Dermis lymphatic vessel endothelial cell (primary cell): ENCODE measurements at places on chromosomes 2 and 18. TPM values are rescaled to one million over a fixed set of nuclear protein-coding genes. Genes with fewer than 3 reads are reported as not detected.

HAAO gene
- not detected in 2 replicates for total RNA-seq

GDF7 gene
- total RNA-seq, result 2.7 and 3.3 TPM in 2 replicates

RNF152 gene
- total RNA-seq, result 126 and 189 TPM in 2 replicates

PTPRM gene
- 70.7 and 96.3 TPM in 2 replicates for total RNA-seq

CNGA3 gene
- total RNA-seq, result not detected in 2 replicates

PROKR1 gene
- not detected in 2 replicates for total RNA-seq

LRP2 gene
- under 0.01 TPM in 2 replicates for total RNA-seq

GREB1 gene
- total RNA-seq, result 0.11 and 0.26 TPM in 2 replicates

UCN gene
- 0.22 and 0.34 TPM in 2 replicates for total RNA-seq

C1QL2 gene
- total RNA-seq, result not detected in 2 replicates

REG3G gene
- not detected in 2 replicates for total RNA-seq

CCDC85A gene
- total RNA-seq, result 0.69 and 1.5 TPM in 2 replicates

GPR45 gene
- not detected in 2 replicates for total RNA-seq

UGT1A6 gene
- total RNA-seq, result not detected in 2 replicates

KHK gene
- 2.4 and 4.3 TPM in 2 replicates for total RNA-seq

SP9 gene
- not detected in 2 replicates for total RNA-seq

COLEC12 gene
- total RNA-seq, result 32.4 and 49.6 TPM in 2 replicates

ABCG8 gene
- not detected in 2 replicates for total RNA-seq

DSEL gene
- 12.2 and 14.8 TPM in 2 replicates for total RNA-seq

NYAP2 gene
- total RNA-seq, result not detected in 2 replicates

MAP3K19 gene
- total RNA-seq, result not detected in 2 replicates

ATP6V1B1 gene
- total RNA-seq, result not detected in 2 replicates

SERPINB13 gene
- total RNA-seq, result not detected in 2 replicates

HNMT gene
- total RNA-seq, result 4.0 and 4.4 TPM in 2 replicates

CFLAR gene
- 93.4 and 105 TPM in 2 replicates for total RNA-seq
